ENCODE measurements at places on chromosomes 2 and 18.

DNA sequence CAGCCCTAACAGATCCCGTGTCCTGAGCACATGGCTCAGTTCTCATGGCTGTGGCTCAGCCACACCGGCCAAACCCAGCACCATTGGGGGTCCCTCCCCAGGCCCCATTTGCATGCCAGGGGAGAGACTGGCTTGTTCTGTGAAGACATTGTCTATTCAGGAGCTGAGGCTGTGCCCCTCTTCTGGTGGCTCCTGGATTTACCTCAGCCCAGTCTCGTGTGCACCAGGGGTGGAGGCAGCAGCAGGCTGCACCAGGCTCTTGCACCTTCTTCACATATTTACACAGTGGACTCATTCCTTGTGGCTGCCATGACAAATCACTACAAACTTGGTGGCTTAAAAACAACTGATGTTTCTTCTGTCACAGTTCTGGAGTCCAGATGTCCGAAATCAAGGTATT lies 92.4 kb upstream of the ITGA6 start:
- no peak for DNase-seq

DNA sequence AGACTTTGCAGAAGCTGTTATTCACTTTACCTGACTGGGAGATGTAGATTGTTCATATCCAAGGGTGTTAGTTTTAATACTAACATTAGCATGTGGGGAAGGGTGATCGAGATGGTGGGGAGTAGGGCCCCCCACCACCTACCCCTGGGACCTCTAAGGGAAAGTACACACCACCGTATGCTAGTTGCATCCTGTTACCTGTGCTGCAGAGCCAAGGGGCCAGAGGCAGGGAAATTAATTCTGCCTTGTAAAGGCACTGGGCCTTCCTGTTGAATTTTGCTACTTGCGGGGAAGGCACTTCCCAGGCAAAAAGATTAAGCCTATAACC lies 9.0 kb downstream of the STEAP3 start:
- DNase-seq = no peak

DNA sequence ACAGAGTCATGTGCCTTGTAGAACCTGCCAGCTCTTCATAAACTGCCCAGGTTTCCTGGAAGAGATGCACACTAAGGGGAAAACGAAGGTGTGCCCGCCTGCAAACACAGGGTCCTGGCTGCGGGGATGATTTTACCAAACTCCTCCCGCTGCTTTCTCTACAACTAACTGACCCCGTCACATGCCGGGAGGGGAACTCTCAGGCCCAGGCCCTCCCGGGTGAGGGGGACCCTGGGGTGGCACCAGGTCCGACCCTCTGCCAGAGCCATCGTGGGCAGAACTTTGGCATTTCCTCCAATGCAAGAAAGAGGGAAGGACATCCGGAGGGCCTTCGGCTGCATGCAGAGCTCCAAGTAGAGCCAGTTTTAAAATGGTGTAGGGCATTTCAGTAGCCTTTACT lies 28.6 kb downstream of the CAPN13 start:
- peak; percentile 58 for DNase-seq

DNA sequence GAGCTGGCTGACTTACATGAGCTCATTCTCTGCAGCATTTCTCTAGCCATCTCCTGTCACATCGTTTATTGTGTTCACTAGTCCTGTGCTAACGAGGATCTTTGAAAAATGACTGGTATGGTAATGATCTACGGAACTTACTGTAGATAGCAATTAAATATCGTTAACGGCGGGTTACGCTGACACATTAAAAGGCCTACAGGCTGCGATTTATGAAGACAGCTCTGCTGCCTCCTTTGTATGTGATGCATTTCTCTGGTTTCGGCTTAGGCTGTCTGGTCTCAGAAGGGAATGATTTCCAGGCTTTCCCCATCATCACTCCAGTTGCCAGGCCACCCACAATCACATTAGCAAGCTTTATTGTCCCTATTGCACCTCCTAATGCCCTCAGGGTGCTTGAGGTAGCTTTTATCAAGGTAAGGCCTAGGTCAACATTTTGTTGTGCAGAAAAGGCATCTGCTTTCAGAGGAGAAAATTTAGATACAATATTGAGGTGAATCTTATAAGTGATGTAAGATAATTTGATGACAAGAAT lies 284.4 kb downstream of the SOX11 start:
- no peak for DNase-seq

- no peak for DNase-seq
These were observed 254.7 kb downstream of the MREG start for GRCh38 chr2:215758691-215759090.

DNA sequence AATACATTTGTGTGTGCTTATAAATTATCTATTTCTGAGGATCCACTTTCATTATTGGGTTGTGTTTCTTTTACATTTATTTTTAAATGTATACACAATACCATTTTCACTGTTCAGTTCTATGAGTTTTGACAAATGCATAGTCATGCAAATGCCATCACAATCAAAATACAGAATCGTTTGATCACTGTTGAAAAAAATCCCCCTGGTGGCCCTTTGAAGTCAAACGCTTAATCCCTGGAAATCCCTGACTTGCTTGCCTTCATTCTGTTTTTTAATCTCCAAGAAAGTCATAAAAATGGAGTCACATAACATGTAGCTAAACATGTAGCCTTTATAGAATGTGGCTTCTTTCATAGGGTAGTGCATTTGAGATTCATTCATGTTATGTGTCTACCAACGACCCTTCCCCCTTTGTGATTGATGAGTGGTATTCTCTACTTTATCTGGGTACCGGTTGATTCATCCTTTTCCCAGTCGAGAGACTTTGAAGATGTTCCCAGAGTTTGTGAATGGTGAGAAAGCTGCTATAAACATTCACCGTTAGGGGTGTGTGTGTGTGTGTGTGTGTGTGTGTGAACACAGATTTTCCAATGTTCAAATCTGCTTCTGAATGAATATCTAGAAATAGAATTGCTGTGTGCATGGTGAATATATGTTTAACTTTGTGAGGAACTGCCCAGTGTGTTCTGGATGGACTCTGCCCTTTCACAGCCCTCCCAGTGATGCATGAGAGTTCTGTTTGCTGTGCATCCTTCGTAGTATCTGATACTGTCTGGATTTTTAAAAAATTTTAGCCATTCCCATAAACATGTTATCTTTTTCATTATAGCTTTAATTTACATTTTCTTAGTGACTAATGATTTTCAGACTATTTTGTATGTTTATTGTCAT lies 173.6 kb downstream of the GALR1 start:
- DNase-seq = no peak

DNA sequence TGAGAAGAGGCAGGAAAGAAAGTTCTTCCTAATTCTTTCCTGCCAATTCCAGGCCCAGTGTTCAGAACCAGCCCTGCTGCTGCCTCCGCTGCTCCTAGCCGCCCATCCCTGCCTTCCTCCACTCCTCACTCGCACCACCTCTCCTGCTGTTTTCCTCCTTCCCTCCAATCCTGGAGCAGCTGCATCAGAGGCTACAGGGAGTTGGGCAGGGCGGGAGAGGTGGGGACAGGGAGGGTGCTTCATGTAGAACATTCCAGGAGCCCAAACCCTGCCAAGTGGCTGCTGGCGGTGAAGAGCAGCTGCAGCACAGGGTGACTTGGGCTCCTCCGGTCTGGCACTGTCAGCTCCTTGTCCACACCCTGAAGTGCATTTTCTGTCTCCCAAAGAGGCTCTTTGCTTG lies 176.3 kb downstream of the TNS1 start:
- no peak for DNase-seq

DNA sequence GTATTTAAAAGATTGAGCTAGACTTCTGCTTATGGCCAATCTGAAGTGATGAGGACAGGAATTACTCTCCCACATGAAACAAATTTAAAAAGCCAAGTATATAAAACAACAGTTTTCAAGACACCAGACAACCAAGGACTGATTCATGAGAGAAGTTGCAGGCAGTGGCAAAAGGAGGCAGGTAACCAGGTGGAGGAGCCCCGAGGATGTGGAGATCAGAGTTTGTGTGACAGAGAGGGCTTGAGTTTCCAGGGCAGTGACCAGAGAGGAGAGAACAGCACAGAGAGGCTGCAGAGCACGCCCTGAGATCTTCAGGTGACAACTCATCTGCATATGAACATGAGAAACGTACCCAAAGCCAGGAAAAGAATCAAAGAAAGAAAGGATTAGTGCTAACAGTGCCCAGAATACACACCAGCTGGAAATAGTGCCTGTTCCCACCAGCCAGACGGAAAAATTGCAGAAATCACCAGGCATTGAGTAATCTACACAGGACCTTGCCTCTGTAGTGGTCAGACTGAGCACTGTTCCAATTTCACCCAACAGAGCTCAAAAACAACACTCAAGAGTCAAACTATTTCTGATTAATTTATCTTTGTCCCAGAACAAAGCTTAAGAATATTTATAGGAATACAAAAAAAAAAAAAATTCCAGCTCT lies 173.1 kb downstream of the SEPTIN10 start:
- DNase-seq = no peak

DNA sequence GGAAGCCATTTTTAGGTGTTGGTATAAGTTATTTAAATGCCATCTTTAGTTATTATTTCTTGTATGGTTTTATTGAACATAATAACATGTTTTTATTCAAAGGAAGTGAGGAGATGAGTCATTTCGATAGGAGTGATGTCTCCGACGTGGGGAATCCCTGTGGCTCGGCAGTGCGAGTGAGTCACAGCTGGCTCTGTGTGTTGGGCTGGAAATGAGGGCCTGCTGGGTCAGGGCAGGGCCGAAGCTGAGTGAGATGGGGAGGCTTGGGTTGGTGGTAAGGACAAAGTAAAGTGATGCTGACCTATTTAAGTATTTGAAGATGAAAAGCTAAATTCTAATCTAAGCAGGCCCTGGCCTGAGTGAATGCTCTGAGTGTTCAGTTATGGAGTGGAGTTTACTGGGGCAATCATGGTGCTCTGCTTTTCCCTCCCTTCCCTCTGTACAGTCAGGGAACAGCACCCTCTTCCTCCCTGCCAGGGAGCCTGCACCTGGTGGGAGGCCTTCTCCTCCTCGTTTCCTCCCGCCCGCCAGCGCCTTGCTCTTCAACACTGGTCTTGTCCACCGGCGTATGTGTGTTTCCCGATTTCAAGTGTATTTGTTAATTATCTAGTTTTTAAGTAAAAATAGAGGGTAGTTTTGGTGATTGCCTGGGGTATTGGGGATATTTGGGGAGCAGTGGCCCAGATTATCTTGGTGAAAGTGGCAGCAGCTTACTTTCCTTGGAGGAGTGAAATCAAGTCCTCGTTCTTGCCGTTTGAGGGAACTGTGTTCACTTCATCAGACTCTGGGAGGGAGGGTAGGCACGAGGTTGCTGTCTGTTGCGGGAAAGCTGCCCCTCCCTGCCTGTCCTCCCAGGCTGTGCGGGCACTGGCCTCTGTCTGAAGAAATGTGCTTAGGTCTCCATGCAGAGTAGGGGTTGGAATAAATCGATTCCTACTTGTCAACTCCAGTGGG lies 157.0 kb downstream of the LDLRAD4 start:
- DNase-seq = peak; percentile 45

DNA sequence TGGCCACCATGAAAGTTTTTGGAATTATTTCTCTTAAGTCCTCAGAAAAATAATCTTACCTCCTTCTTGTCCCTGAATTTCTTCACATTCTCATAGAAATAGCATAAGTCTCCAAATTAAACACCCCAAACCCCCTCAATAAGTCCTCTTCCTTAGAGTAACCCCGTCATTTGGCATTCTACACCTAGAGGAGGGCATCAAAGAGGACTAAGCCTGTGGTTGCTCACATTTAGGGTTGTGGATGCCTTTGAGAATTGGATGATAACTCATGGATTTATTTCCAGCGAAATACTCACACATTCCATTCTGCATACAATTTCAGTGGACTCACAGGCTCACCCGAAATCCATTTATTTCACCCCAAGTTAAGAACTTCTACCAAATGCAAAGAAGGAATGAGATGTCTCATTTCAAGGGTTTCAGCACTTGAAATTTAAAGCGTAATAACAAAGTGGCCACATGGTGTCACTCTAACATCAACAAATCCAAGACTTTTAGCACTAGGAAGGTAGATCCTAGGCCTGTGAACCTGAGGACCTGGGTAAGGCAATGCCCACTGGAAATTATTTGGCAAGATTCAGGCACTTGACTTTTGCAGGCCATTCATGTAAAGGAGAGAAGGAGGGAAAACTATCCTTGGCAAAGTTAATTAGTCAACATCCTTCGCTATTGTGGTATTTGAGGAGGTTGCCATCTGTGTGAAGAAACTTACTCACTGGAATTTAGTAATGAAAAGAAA lies 24.6 kb downstream of the DYTN start:
- no peak for DNase-seq

- no peak for DNase-seq
These were observed 114.9 kb downstream of the ICOS start for GRCh38 chr2:204051476-204051875.

- no peak for DNase-seq
These were observed 78.2 kb upstream of the ITGB6 start for GRCh38 chr2:160278101-160278878.

DNA sequence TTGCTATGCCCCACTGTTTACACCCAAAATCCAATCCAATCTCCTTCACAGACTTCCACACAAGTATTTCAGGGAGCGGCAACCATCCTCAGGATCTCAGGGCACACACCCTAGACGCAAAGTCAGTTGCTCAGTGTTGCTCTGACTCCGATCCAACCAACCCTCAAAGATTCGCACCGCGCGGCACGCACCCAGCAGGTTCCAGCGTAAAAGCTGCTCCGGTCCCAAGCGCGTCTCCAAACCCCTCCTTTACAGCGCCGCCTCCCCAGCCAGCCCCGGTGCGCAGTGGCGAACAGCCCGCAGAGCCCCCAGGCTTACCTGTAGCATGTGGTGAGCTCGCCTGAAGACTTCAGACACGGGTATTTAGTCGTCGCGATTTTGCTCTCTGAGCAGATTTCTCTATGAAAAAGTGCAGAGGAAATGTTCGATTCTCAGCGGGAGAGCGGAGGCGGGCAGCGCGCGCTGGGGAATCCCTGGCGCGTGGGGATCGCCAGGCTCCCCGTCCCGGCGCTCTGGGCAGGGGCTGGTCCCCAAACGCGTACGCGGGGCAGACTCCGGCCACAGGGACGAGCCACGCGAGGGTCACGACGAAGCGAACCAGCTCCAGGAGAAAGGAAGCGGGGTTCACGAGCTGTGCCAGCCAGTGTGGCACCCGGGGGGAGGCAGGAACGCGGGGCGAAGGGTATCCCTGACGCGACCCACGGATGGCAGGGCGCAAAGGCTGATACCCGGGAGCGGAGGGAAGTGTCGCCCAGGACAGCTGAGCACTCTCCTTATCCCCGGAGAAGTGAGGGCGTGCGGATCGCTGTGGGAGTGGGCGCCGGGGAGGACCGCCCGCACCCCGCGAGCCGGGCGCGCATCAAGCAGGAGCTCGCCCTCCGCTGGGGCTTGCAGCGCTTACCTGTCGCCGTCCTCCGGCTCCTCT lies 650 bp downstream of the CCBE1 start:
- DNase-seq = no peak

- peak; percentile 78 for DNase-seq
These were observed 1.4 kb downstream of the PHLPP1 start for GRCh38 chr18:62716619-62717168.

- DNase-seq = no peak
These were observed 692.3 kb upstream of the PIK3C3 start for GRCh38 chr18:41262688-41263087.

DNA sequence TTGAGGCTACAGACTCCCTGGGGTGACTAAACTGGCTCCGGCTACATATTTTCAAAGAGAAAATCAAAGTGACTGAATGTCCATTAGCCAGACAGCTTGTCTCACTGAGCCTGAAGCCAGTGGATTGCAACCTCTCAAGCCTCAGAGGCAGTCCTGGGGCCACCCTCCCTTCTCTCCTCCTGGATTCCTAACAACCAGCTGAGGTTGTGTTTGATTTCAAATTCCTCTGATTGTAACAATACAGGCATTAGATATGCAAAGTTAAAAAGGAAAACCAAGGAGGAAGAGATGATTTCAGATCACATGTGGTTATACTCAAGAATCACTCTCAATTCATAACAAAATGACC lies 101.0 kb upstream of the LMAN1 start:
- DNase-seq = no peak
